ENCODE measurements at places on chromosomes 5 and 9. TPM values are rescaled to one million over a fixed set of nuclear protein-coding genes. Genes with fewer than 3 reads are reported as not detected.

The SPATA31E1 gene
- total RNA-seq = not detected

The MRPL36 gene
- 21.4 TPM for total RNA-seq

The GDA gene
- total RNA-seq = not detected

The RABEPK gene
- 20.4 TPM for total RNA-seq

The TMEM174 gene
- total RNA-seq = not detected

The ANKRD18A gene
- total RNA-seq = not detected

DNA sequence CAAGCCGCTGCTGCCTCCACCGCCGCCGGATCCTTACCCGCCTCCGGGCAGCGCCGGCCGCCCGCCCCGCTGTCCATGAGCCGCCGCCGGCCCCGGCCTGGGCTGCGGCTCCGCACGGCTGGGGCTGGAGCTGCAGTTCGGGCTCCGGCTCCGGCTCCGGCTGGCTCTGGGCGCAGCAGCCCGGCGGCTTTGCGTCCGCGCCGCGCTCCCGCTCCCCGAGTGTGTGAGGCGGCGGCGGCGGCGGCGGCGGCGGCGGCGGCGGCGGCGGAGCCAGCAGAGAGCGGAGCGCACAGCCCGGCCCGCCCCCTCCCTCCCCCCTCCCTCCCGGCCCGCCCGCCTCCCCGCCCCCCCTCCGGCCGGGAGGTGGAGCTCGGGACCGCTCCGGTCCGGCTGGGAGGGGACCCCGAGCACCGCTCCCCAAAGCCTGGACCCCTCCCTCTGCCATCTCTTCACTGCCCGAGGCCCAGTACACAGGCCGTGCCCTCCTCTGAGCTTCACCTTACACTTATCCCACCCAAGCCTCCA lies at the start of gene PCDH1:
Gene PCDH1, minus strand, starts transcription at position 225 of the 525 bp plus-strand sequence. Its CDS starts 148 bp downstream, at position 77.
- H3K36me3 ChIP-seq = no peaks in the 10 kb centered on the region
- peaks cover 28% of the 10 kb centered on the region for H3K4me1 ChIP-seq
- peak within 1 kb of the TSS; percentile 70 for H3K4me3 ChIP-seq
- H3K27me3 ChIP-seq = peaks cover 17% of the 10 kb centered on the region

DNA sequence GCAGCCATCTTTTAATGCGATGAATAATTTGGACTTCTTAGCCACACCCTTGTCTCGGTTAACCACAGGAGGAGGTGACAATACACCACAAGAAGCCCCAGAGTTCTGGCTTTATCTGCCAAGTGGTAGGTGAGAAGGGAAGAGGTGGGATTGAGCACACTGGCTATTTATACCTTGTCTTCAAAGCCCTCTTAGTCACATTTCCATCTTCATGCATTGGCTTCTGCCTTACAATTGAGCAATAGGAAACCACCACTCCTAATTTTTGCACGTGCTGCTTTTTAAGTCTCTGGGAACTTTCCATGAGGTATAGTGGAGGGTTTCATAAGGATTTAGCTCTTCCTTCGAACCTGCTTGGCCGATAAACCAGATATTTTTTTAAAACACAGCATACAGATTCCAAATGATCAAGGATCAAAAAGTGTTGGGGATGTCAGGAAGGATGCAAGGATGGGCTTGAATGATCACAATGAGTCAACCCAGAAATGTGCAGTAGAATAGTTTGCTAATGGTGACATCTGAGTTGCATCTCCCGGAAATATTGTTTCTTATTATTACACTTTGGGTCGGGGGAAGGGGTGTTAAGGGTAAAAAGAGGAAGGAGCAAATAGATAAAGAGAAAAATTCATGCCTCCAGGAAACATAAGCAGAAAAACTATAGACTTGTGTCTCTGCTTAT lies 25.5 kb downstream of the PLAC8L1 start:
- H3K4me3 ChIP-seq = no peak overlapping the region
- H3K4me1 ChIP-seq = no peaks in the 10 kb centered on the region
- H3K27me3 ChIP-seq = no peaks in the 10 kb centered on the region
- H3K27ac ChIP-seq = no peak overlapping the region
- no peak for DNase-seq
- H3K36me3 ChIP-seq = no peaks in the 10 kb centered on the region

- H3K4me3 ChIP-seq = no peak overlapping the region
- DNase-seq = no peak
- no peaks in the 10 kb centered on the region for H3K27me3 ChIP-seq
- H3K27ac ChIP-seq = no peak overlapping the region
- no peaks in the 10 kb centered on the region for H3K4me1 ChIP-seq
These were observed 97.4 kb downstream of the PBX3 start for GRCh38 chr9:125844611-125845010.

GRCh38 chr5:132354381-132355139 lies 14.9 kb upstream of the SLC22A5 start:
- no peaks in the 10 kb centered on the region for H3K4me1 ChIP-seq
- H3K4me3 ChIP-seq = no peak overlapping the region
- no peak overlapping the region for H3K27ac ChIP-seq
- H3K27me3 ChIP-seq = no peaks in the 10 kb centered on the region

DNA sequence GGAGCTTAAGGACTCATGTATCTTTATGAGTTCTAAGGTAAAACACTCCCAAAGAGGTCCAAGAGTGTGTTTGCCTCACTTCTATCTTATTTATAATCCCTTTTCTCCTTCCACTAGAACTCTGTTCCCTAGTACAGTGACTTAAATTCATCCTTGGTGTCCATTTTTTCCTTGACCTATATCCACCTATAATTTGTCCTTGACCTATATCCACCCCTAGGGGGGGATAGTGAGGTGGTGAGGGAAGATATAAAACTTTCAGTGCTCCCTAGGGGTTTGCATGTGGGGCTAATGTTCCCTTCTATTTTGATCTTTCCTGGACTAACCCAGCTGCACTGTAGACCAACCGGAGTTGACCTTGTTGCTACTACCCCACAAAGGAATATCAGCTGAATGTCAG lies 83.5 kb upstream of the GNAQ start:
- H3K27ac ChIP-seq = no peak overlapping the region
- H3K4me1 ChIP-seq = no peaks in the 10 kb centered on the region
- H3K4me3 ChIP-seq = no peak overlapping the region
- no peaks in the 10 kb centered on the region for H3K36me3 ChIP-seq
- DNase-seq = no peak

DNA sequence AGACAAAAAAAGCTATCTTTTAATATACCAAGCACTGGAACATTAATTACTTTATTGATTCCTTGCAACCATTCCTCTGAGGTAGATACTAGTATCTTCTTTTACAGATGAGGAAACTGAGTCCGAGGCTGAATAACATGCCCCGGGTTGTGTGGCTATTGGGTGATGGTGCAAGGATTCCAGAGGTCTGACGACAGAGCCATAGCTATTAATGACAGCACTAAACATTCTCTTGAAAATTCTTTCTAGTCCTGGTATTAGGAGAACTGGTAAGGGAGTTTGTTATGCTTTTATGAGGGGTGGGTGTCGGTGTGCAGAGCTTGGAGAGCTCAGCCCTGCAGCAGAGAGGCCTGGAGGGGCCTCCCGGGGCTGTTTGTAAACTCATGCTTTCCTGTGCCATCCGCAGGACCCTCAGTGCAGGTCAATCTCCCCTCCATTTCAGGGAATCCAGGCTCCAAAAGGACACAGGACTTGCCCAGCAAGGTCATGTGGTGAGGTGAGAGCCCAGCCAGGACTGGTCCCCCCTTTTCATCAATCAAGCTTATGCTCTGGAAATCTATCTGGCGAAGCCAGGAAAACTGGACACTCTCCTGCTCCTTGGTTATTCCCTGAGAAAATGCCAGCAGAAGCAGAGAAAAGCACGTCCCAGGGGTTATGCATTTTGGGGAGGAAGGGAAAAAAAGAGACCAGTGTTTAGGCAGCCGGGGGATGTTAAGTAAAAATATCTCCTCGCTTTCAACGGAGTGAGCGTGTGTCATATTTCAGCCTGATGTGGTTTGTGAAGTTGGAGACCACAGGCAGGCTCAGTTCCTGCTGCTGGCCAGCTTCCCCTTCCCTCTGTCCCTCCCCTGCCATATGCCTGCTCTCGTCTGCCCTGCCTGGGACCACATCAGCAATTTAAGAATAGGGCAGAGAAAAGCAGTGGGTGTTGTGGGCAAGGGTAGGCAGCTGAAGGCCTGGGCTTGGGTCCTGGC lies 3.7 kb downstream of the GSN start:
- H3K4me1 ChIP-seq = peaks cover 71% of the 10 kb centered on the region
- peak overlapping the region; percentile 99 for H3K4me3 ChIP-seq
- DNase-seq = no peak
- no peaks in the 10 kb centered on the region for H3K36me3 ChIP-seq
- H3K27me3 ChIP-seq = no peaks in the 10 kb centered on the region
- H3K27ac ChIP-seq = peak overlapping the region; percentile 99

DNA sequence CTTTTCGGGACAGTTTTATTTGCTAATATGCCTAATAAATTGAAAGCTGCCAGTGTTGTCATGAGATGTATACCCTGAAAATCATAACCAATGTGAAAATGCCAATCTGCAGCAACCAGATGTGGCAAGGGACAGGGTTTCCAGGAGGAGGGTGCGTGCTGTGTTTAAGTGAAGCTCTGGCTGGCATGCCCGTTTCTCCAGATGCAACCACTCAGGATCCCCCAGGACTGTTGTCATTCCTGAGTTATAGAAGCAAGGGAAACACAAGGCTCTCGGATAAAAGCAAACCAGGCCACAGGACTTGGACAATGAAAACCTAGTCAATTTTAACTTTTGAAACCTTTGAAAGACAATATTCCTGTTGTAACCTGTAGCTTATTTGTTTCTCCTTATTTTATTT lies 360.2 kb downstream of the SLIT3 start:
- no peak overlapping the region for H3K27ac ChIP-seq
- no peak for DNase-seq
- no peaks in the 10 kb centered on the region for H3K27me3 ChIP-seq

DNA sequence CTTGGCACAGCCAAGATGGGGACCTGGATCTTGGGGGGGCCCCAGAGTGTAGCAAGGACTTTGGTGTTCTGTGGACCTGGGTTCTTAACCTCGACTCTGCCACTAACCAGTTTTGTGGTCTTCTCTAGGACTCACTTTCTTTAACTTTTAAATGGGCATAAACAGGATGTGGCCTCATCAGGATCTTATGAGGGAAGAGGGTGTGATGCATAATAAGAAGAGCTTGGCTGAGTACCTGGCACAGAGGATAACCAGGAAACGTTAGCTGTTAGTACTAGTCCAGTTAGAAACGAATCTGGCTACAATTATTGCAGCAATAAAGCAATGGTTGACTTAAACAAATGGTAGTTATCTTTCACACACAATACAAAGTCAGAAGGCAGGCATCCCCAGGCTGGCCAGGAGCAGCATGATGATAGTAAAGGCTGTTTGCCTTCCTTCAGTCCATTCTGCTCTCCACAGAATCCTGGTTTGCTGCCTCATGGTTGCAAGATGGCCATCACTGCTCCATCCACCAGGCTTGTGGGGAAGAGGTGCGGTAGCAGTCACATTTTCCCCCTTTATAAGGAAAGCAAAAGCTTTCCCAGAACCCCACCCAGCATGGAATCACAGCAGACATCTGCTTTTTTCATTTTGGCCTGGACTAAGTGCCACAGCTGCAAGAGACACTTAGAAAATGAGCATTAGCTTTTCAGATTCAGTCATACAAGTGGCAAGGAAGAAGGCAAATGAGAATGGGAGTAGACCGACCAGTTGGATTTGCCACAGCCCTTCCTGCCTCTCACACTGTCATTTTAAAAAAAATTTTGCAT lies 225.0 kb downstream of the AOPEP start:
- no peak overlapping the region for H3K4me3 ChIP-seq
- H3K27me3 ChIP-seq = no peaks in the 10 kb centered on the region
- H3K27ac ChIP-seq = peak overlapping the region; percentile 84

DNA sequence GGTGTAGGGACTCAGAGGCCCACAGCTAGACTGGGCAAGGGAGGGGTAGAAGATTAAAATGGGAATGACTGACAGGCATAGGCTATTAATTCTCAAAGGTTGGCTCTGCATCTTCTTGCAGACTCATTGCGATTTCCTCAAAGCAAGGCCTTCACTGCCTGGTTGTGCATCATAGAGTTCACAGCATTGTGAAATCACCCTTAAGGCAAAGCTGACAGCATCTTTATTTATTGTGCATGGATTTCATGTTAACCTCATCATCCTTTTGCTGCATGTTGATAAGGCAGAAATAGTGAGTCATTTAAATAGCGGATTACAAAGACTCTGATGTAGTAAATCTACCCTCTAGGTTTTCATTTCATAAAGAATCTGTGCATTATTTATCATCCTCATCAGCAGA lies 13.6 kb upstream of the PALM2AKAP2 start:
- no peak overlapping the region for H3K4me3 ChIP-seq
- no peak for DNase-seq
- H3K27me3 ChIP-seq = no peaks in the 10 kb centered on the region

- no peak overlapping the region for H3K4me3 ChIP-seq
- no peak for DNase-seq
- no peaks in the 10 kb centered on the region for H3K27me3 ChIP-seq
- peaks cover 83% of the 10 kb centered on the region for H3K36me3 ChIP-seq
These were observed 39.8 kb downstream of the IARS1 start for GRCh38 chr9:92253656-92254055.

- no peaks in the 10 kb centered on the region for H3K27me3 ChIP-seq
- DNase-seq = no peak
These were observed 43.9 kb downstream of the BOD1 start for GRCh38 chr5:173572431-173573125.

DNA sequence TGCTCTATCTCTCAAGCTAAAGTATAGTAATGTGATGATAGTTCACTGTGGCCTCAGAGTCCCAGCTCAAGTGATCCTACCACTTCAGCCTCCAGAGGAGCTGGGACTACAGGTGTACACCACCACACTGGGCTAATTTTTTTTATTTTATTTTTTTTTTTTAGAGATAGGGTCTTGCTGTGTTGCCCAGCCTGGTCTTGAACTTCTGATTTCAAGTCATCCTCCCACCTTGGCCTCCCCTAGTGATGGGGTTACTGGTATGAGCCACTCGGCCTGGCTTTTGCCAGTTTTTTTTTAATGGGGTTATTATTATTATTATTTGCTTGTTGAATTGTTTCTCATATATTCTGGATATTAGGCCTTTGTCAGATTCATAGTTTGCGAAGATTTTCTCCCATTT lies 13.2 kb downstream of the FAF2 start:
- H3K36me3 ChIP-seq = no peaks in the 10 kb centered on the region
- no peaks in the 10 kb centered on the region for H3K27me3 ChIP-seq
- no peak overlapping the region for H3K27ac ChIP-seq
- no peak overlapping the region for H3K4me3 ChIP-seq
- peaks cover 14% of the 10 kb centered on the region for H3K4me1 ChIP-seq

- H3K36me3 ChIP-seq = no peaks in the 10 kb centered on the region
- H3K27me3 ChIP-seq = no peaks in the 10 kb centered on the region
- H3K4me1 ChIP-seq = peaks cover 8% of the 10 kb centered on the region
- peak overlapping the region; percentile 90 for H3K27ac ChIP-seq
- no peak for DNase-seq
These were observed 687 bp downstream of the LYSMD3 start for GRCh38 chr5:90528601-90529193.
